ENCODE measurements at places on chromosomes 5 and 9.

DNA sequence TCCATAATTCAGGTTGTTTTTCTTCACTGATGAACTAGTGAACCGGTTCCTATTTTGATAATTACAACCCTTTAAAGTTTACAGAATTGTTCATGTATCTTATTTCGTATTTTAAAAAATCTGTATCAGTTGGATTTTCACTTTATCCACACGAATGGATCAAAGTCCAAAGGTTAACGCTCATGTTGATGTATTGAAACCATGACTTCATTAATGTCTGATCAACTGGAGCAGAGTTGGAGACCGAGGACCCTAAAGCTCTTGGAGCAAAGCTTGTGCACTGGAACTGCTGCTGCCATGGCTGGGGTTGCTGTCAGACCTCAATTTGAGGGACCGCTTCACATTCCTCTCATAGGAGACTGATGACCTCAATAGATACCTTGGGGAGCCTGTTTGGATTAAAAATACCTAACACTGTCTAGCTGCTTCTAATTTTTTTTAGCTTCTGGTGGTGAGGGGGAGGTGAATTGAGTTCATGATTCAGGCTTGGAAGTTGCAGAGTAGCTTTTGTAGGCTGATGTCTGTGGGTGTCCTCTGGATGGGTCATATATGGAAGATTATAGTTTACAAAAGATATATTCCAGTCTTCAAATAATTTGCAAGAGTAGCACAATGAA, 45.1 kb downstream of the KIAA1958 start:
- DNase-seq, result no peak

- no peak for DNase-seq
Observed at GRCh38 chr9:109422641-109423040, 75.5 kb downstream of the PTPN3 start.

DNA sequence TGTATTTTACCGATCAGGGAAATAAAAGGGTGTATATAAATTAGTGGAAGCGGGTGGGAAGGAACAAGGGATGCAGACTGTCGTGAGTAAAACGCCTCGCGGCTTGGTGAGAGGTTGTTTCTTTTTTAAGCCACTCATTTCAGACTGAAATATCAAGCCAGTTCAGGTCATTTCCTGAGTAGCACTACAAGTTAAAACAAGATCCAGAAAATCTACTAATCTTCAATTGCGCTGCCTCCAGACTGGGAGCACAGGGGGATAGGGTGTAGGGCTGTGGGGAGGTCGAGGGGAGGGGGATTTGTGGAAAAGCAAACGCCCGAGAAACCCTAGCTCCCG, 140.8 kb downstream of the TSSK1B start:
- no peak for DNase-seq

DNA sequence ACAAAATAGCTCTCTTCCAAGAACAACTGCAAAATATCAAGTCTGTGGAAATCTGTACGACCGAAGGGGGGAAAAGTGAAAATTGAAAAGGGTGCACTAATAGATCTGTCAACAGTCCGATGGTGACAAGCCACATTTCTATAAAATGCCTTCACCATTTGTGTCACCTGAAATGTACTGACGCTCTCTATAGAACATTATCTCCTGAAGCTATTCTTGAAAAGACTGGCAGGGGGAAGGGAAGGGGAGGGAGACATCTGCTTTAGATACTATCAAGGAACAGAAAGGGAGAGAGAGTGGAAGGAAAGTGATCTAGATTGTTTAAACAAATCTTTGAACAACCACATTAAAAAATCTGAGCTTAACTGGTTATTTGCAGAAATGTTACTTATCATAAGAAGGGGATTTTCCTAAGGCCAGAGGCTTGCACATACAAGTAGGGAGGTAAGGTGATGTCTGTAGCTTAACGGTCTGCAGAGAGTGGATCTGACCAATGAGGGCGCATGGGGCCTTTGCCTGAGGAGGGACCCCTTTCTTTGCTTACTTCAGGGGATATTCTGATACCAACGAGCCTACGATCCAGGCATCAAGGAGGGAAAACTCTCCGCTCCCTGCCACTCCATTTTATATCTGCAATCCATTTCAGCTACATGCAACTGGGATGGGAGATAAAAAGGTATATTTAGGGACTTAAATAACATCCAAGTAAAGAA, 92.1 kb downstream of the CRB2 start:
- no peak for DNase-seq

DNA sequence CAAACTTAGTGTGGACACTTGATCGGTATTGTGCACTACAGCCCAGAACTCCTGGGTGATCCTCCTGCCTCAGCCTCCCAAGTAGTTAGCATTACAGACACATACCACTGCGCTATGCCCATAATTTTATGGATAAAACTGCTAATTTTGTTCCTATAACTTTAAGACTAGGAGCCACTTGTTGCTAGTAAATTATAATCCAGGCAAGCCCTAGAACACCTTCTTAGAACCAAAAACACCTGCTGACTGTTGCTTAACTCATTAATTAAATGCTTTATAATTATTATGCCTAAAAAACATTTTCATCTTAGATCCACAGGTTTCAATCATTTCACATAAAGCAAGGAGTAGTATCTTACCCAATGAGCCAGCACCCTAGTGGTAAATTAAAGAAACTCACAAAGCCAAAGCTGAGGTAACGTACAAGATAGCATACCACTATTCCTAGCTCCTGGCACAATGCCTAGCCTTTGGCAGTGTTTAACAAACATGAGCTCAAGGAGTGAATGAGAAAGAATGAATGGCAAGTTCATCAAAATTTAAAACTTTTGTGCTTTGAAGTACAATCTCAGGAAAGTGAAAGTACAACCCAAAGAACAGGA, 5.4 kb downstream of the MRPS27 start:
- no peak for DNase-seq

DNA sequence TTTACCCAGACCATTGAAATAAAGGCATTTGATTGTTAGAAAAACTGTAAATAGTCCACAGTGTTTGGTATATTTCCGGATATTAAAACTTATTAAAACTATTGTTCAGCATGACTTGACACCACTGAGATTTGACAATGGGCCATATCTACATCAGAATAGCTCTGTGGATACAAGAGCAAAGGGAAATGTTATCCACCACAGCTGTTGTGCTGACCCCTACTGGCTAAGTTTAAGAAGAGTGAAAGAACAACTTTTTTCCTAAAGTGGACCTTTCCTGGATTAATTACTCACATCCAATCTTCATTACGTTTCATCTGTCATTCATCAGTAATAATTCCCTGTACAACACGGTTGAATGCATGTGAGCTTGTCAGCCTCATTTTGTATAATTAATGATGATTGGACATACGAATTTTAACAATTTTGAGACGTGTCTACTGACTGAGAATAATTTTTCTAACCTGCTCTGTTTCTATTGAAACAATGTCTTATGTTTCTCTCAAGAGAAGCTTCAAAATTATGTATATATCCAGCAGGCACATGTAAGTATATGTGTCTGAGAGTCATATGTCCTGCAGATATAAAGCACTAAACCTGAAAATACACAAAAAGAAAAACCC, 1952.6 kb downstream of the MAT2B start:
- no peak for DNase-seq

GRCh38 chr5:158922263-158922592, 177.5 kb downstream of the EBF1 start:
- no peak for DNase-seq

DNA sequence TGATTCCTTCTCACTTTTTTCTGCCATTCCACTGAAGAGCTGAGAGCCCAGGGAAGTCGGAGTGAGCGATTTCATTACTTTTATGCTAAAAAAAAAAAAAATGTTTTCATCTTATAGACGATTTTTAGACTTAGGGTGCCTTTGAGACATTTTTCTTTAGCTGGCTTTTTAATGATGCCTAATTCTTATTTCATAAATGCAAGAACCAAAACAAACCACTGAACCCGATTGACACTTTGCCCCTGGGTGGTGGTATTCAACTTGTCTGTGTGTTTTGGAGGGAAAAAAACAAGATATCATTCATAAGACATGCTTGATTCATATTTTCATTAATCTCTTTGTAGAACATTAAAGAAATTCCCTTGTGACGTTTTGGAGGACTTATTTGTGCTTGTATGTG, 2.4 kb downstream of the TLE4 start:
- no peak for DNase-seq

GRCh38 chr9:129981180-129981907, 61.6 kb downstream of the FNBP1 start:
- DNase-seq, result no peak

DNA sequence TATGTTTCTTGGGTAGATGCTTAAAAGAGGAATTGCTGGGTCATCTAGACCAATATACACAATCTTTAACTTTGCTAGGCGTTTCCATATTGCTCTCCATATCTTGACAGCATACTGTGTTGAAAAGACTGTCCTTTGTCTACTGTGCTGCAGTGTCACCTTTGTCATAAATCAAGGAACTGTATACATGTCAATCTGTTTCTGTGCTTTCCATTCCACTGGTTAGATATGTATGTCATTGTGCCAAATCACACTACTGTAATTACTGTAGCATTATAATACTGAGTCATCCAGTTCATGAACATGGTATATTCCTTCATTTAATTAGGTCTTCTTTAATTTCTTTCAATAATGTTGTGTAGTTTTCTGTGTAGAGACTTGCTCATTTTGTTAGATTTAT, 149.7 kb upstream of the RASGRF2 start:
- DNase-seq, result no peak

GRCh38 chr9:127654619-127655018, 42.5 kb downstream of the STXBP1 start:
- DNase-seq, result no peak

GRCh38 chr9:18056269-18056992, 417.5 kb upstream of the ADAMTSL1 start:
- no peak for DNase-seq

Measured in keratinocyte (primary cell).